ENCODE measurements at places on chromosomes 7 and 10. TPM values are rescaled to one million over a fixed set of nuclear protein-coding genes. Genes with fewer than 3 reads are reported as not detected.

The BTBD16 gene
- not detected for total RNA-seq

The WASHC2C gene
- total RNA-seq, result 57.3 TPM

The OR2A1 gene
- total RNA-seq, result not detected

The ASB10 gene
- total RNA-seq, result not detected

The DMBT1 gene
- total RNA-seq, result not detected

The IGFBP3 gene
- 10.4 TPM for total RNA-seq

The TRIL gene
- total RNA-seq, result not detected

The CPA1 gene
- not detected for total RNA-seq

The COL26A1 gene
- total RNA-seq, result not detected

The TCF7L2 gene
- total RNA-seq, result 6.0 TPM

The ASAH2 gene
- 6.7 TPM for total RNA-seq

The TMEM176A gene
- total RNA-seq, result not detected

The DRGX gene
- total RNA-seq, result not detected

The ACBD7 gene
- total RNA-seq, result not detected

The COL13A1 gene
- not detected for total RNA-seq

The SEMA3A gene
- 0.10 TPM for total RNA-seq

The CABCOCO1 gene
- not detected for total RNA-seq

The PNLIP gene
- total RNA-seq, result not detected

The HMX3 gene
- total RNA-seq, result not detected

The HOXA6 gene
- total RNA-seq, result not detected

The SLC29A4 gene
- total RNA-seq, result 0.05 TPM

The MAT1A gene
- not detected for total RNA-seq

The INA gene
- not detected for total RNA-seq

The BLNK gene
- total RNA-seq, result 5.2 TPM

The CCDC7 gene
- total RNA-seq, result 90.9 TPM

The RALA gene
- total RNA-seq, result 44.9 TPM

The TUBB8 gene
- total RNA-seq, result not detected

Data from naive thymus-derived CD8-positive, alpha-beta T cell (primary cell).